GM13977 (cell line): ENCODE measurements at places on chromosomes 16 and 17.

- no peak for DNase-seq
These were observed 4.6 kb downstream of the CNGB1 start for GRCh38 chr16:57966204-57966771.

DNA sequence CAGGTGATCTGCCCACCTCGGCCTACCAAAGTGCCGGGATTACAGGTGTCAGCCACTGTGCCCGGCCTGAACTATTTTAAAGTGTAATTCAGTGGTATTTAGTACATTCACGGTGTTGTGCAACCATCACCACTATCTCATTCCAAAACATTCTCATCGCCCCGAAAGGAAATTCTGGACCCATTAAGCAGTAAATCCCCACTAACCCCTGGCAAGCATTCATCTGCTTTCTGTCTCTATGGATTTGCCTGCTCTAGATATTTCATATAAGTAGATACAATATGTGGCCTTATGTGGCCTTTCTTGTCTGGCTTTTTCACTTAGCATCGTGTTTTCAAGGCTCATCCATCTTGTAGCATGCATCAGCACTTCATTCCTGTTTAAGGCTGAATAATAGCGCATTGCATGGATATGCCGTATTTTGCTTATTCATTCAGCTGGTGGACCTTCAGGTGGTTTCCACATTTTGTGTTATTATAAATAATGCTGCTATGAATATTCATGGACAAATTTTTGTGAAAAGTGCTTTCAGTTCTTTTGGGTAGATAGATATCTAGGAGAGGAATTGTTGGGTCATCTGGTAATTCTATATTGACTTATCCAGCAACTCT lies 8.4 kb upstream of the HERPUD1 start:
- DNase-seq, result no peak

DNA sequence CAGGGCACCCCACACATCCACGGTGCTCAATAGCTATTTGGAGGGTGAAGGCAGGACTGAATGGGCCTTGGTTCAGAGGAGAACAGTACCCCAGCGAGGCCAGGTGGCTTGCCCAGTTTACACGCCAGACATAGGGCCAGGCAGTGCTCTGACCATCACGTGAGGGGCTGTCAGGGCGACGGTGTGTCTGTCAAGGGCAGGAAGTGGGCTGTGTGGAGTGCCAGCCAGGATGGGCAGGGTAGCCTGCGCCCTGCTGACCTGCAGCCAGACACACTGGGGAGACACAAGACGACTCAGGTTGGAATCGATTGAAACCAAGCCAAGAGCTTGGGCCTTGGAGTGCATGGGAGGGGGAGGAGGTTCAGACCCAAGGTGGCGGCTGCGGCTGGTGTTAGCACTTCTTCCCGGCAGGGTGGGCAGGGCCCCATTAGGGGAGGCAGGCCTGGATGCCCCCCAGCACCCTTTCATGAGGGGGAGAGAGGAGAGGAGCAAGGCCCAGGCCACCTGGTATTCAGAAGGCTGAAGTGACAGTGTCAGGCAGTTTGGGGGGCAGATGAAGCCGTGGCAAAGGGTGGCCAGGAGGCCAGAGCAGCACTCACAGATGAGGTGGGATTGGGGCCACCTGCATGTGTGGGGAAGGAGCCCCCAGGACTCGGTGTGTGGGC lies 68.2 kb downstream of the SREBF1 start:
- no peak for DNase-seq

DNA sequence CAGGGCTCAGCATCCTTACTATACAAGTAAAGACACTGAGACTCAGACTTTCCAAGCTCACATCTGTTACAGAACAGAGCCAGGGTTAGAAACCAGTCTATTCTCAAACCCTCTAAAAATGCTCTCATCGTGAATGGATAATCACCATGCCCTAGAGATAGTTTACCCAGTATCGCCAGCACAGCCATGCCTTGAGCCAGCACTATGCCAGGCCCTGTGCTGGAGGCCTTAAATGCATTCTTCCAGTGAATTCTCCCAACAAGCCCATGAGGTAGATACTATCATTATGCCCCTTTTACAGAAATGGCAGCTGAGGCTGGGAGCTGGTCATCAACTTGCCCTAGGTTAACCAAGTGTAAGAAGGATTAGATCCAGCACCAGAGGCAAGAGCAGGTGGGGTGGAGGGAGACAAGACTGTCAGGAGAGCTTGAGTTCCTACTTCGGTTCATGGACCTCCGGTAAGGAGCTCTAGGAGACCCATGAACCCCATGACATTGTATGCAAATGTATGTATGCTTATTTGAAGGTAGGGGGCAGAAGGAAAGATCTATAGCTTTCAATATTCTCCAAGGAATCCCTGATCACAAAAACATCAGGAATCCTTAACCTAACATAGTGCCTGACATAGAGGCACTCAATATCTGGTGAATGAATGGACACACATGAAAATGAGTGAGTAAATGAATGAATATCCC lies 5.2 kb downstream of the KRT14 start:
- no peak for DNase-seq

- no peak for DNase-seq
These were observed 9.3 kb downstream of the ZNF689 start for GRCh38 chr16:30600929-30601328.

DNA sequence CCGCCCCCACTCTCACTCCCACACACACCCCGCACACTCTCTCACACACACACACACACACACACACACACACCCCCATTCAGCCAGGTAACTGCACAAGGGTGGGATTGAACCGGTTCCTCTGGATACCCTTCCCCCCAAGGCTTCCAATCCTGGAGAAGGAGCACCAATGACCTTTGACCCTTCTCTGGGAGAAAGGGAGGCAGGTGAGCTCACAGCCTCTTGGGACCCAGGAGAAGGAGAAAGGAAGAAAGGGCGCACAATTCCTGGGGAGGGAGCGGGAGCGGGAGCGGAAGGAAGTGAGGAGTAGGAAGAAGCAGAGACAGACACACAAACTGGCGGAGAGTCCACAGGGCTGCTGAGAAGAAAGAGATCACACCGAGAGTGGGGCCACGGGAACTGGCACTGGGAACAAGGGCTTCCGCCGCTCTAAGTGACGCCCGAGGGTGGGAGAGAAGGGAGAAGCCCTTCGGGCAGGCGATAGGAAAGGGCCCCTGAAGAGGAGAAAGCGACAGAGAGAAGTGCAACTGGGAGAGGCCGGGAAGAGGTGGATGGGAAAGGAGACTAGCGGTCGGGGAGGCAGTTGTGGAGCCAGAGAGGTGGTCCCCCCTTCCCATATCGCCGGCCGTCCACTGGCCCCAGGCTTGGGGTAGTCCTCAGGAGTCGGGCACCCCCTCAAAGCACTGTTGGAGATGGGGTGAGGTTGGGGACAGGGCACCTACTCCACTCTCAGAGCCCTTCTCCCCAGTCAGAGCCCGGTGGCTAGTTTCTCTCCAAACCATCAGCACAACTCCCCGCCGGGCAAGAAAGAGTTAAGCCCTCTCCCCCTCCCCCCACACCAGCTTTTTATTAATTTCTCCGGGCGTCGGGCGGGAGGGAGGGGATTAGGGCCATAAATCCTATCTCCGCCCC lies 1.3 kb downstream of the SAMD14 start:
- no peak for DNase-seq

DNA sequence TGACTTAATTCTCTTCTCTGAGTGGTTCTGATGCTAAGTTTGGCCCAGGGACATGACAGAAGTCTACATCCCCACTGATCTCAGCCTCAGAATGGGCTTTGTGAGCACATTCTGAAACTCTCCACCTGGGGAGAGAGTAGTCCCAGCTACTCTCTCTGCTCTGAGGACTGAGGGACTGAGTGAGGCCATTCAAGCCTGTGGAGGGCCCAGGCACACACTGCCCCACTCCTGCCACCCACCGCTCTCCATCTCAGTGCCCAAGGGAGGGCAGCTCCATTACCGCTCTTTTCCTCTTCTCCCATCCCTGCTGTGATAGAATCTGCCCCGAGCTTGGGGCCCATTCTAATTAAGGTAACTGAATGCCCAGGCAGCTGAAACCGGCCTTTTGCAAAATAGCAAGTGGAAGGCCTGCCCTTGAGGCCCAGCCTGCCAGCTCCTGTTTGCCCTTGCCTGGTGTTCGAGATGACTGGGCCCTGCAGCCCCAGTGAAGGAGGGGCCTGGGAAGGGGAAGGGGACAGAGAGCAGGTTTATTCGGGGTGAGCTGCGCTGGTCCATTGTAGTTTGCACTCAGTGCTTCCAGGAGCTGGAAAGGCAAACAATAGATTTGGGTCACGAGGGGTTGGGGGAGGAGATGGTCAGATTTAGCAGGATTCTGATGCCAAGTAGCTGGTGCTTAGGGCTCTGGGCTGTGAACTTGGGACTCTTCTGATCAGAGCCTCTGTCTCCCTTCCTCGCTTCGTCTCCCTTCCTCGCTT lies 76.2 kb downstream of the RAB11FIP4 start:
- no peak for DNase-seq

- DNase-seq, result no peak
These were observed 188.3 kb downstream of the IRF8 start for GRCh38 chr16:86087011-86087895.
